Fibroblast of skin of left quadriceps (primary cell): ENCODE measurements at places on chromosomes 12 and 14.

DNA sequence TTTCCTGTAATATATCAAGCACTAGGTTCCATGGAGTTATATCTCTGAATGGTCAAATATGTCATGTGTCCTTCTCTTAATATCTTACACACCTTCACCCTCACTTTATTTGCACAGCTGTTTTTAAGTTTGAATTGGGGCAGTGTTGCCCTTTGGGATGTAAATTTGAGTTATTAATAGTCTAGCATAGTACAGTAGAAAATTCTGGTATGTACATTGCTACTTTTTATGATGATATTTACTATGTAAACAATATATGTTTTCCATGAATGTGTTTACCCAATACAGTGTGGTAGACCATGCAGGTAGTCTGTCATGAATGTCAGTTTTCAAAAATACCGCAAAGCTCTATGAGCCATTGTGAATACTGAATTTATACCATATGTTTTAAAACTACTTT is 50.5 kb downstream of the METTL25 start:
- no peak for DNase-seq

DNA sequence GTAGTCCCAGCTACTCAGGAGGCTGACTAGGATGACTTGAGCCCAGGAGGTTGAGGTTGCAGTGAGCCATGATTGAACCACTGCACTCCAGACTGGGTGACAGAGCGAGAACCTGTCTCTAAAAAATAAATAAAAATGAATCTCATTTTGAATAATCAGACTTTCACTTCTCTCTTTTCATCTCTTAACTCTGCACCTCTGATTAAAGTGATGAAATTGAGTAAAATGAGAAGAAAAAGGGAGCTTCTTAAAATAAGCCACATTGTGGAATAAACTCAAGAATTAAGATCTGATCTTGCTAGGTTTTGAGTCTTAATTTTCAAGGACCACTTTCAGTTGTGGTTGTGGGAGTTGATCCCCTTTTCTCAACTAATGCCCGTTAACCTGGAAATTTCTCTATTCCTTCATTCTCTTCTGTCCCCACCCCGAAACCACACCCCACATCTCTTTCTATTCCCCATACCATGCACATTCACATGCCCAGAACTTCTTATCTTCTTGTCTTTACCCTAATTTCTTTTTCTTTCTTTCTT is 70.9 kb upstream of the ETV6 start:
- no peak for DNase-seq

GRCh38 chr12:104502217-104502616 is 45.5 kb downstream of the CHST11 start:
- DNase-seq, result no peak

- DNase-seq, result no peak
Measured at GRCh38 chr14:93173943-93174395, 10.7 kb downstream of the MOAP1 start.

GRCh38 chr12:43145481-43145880 is 406.5 kb downstream of the ADAMTS20 start:
- no peak for DNase-seq

DNA sequence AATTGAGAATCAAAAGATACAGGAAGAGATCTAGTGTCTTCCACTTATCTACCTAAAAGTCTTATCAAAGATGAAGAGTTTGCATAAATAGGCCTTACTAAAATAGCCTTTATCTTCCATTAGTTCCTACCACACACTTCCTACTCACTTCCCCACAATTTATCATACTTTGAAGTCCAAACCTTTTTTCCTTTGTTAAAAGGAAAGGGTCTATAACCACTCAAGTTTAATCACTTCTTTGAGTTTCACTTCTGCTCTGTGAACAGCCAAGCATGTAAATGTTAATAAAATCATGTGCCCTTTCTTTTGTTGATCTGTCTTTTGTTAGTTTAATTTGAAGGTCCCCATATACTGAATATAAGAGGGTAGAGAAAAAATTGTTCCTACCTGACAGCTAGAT is 114.5 kb downstream of the PHLDA1 start:
- DNase-seq, result no peak

GRCh38 chr14:89844508-89844907 is 110.0 kb downstream of the EFCAB11 start:
- no peak for DNase-seq

DNA sequence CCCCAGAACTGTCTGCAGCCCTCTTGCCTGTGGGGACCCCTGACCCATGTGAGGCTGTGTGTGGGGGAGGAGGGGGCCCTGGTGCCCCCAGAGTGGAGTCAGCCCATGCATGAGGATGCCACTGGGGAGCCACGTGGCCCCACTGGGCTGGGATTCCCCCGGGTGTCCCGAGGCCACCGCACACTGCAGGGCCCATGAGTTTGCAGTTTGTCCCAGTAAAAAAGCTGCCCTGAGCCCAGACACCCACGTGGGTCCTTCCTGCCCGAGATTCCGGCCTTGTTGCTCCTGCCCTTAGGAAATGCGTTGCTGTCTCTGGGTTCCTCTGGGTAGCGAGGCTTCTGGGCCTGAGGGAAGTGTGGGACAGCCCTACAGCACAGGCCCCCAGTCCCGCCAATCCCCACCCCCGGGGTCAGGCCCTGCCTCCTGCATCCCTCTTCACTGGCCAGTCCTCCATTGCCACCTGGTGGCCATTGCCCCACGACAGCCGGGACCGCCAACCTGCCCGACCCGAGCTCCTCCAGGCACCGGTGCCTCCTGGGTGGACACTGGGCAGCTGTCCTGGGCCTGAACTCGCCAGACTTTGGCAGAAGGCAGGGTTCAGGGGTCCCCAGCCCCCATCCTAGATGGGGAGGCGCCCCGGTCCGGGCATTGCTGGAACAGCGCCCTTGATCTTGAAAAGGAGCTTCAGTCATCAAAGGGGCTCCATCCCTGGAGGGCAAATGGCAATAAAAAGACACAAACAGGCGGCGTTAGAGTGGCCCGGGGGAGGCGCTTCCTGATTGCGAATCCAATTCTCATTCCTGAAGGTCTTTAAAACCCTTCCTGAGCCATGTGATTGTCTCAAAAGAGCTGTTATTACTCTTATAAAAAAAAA is 15.6 kb upstream of the C14orf180 start:
- DNase-seq, result peak; percentile 2

GRCh38 chr12:57227315-57228115 is 2.0 kb upstream of the SHMT2 start:
- DNase-seq, result no peak

GRCh38 chr14:98599082-98599481 is 672.9 kb downstream of the BCL11B start:
- no peak for DNase-seq

DNA sequence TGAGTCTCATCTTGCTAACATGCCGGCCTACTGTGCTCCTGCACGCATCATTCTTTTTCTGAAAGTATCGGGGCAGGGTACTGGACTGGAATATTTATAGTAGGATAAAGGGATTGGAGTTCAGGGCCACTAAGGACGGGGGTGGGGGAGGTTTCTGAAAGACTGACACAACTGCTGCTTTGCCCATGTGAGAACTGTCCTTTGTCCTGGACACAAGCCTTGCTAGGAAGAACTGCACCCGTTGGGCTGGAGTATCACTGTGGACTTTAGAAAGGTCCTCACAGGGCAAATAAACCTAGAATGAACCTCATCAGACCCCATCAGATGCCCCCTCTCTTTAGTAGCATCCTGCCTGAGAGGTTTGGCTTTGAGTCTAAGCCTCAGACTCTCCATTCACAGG is 87.6 kb downstream of the PRMT8 start:
- no peak for DNase-seq

DNA sequence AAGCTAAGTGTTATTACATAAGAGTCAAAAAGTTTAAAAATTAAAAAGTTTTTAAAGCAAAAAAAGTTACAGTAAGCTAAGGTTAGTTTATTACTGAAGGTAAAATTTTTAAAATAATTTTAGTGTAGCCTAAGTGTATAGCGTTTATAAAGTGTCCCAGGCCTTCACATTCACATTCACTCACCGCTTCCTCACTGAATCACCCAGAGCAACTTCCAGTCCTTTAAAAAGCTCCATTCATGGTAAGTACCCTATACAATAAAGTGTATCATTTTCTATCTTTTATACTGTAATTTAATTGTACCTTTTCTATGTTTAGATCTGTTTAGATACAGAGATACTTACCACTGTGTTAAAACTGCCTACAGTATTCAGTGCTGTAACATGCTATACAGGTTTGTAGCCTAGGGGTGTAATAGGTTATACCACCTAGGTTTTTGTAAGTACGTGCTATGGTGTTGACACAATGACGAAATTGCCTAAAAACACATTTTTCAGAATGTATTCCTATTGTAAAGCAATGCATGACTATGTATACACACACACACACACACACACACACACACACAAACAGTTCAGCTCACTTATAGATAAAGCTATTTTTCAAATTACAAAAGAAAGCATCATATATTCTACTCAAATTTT is 3.7 kb downstream of the CLEC14A start:
- DNase-seq, result no peak

- DNase-seq, result no peak
Measured at GRCh38 chr12:107684029-107684795, 1.4 kb upstream of the PWP1 start.

GRCh38 chr14:22231018-22231417 is 358.0 kb downstream of the DAD1 start:
- no peak for DNase-seq

DNA sequence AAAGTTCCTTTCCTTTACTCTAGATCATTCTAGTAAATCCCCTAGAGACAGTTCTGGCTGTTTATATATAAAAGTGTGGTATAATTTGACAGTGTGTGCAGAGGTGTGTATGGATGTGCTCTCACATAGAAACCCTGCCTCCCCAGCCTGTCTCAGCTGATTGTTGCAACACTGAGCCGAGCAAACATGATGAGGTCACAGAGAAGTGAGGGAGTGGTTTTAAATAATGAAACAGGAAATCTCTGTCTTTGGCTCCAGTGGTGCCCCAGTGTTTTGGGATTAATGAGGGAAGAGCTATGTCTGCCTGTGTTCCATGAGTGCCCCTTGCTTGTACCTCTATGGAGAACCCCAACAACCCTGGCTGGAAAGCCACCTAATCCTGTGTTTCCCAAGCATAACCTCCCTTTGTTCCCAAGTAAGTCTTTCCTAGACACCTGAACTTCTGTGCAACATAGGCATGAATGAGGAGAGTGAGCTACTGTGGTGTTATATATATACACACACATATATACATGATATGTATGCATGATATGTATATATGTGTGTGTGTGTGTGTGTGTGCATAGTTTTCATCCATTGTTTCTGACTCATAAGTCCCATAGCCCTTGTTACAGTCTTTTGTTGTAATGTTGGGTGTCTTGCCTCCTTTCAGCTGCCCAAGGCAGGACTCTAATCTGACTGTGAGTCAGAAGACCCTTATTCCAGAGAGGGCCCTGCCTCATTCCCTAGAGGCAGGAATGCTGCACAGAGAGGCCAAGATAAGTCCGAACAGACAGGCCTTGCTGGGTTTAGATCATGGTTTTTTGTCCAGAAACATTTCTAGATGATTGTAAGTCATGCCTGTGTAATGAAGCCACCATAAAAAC is 18.0 kb downstream of the TRAF3 start:
- DNase-seq, result peak; percentile 68

DNA sequence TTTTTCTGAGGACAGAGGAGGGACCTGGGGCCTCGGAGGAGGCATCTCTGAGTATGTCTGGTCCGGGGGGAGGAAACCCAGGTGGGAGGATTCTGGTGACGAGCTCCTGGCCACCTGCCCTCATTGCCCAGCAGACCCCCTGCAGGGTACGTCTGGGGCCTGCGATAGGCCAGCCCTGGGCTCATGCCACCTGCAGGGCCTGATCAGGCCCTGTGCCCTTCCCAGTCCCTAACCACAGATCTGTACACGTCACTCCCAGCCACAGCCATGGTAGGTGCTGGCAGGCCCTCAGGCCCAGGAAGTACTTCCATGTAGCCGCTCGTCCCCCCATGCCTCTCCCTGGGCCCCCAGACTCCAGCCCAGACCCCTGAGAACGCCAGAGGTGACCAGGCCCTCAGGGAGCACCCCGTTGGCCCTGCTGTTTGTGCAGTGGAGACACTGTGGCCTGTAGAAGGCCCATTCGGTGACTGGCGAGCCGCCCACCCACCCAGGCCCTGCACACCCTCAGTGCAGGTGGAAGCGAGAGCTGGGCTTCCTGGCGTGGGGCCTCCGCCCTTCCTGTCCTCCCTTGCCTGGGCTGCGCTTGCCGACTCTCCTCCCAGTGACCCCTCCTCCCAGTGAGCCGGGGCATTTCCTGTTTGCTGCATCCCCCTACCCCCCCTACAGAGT is 5.7 kb downstream of the INF2 start:
- DNase-seq, result no peak

DNA sequence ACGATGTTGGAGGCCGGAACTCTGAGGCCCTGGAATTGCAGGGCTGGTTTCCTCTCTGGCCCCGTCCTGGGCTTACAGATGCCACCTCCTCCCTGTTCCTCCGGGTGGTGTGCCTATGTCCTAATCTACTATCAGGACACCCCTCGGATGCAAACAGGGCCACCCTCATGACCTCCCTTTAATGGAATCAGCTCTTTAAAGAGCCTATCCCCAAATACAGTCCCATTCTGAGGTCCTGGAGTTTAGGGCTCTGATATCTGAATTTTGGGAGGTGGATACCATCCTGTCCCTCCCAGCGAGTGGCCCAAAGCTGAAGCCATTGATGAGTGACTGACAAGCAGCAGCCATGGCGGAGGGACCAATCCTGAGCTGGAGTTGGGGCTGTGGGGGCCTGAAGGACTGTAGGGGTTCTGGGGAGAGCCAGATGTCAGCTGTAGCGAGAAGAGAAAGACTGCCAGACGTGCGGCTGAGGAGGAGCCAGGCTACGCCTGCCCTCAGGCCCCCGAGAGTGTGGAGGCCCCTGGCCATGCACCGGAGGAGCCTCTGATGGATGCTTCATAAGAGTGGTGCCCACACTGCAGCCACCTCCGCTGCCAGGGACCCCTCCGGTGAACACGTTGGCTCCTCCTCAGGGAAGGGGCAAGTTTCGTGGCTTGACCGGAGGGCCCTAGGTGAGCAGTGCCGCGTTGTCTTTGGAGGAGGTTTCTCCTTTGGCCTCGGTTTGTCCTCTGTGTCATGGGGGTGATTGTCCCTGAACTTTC is 100.2 kb downstream of the KIF26A start:
- no peak for DNase-seq

DNA sequence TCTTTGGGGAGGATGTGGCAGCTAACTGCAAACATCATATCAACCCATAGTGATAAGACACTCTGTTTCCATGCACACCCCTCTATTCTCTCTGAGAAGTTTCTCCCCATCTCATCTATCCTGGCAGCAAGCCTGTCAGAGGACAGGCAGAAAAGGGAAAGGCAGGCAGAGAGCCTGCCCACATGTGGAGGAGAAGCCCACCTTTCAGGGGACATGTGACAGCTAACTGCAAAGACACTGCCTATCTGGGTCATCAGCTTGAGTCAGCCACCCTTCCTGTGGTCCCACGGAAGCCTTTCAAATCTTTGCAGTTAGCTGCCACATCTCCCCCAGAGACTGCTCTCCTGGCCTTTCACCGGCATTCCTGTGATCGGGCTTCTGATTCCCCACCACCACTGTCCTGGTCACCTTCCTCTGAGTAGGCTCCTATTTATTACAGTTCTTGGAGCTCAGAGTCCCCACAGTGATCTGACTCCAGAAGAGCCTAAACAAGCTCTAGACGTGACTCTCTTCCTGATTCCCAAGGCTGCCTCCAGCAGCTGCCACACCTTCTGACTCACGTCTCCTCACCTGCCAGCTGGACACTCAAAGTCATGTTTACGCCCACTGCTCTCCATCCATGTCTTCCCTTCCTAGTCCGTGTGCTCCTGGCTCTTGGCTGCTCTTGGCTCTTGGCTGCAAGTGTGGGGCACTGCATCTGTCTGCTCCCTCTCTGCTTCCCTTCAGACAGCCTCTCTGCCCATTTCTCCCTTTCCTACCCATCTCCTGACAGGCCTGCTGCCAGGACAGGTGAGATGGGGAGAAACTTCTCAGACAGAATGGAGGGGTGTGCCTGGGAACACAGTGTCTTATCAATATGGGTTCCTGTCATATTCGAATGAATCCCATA is 7.5 kb upstream of the KRT1 start:
- DNase-seq, result no peak

- DNase-seq, result no peak
Measured at GRCh38 chr12:53082637-53083175, 3.5 kb upstream of the SPRYD3 start.
